Smooth muscle cell of the pulmonary artery (primary cell): ENCODE measurements at places on chromosomes 12 and 14. TPM values are rescaled to one million over a fixed set of nuclear protein-coding genes. Genes with fewer than 3 reads are reported as not detected.

NOS1 gene
- not detected in 2 replicates for total RNA-seq

RNF212B gene
- not detected in 2 replicates for total RNA-seq

TAC3 gene
- total RNA-seq = not detected in 2 replicates

CLEC4A gene
- 0.07 and 0.89 TPM in 2 replicates for total RNA-seq

DPPA3 gene
- not detected in 2 replicates for total RNA-seq

BCL11B gene
- under 0.01 TPM in 2 replicates for total RNA-seq

PRB2 gene
- not detected in 2 replicates for total RNA-seq

KRT5 gene
- 0.52 and 1.8 TPM in 2 replicates for total RNA-seq

RTL1 gene
- total RNA-seq = not detected in 2 replicates

NRL gene
- 0.65 and 0.96 TPM in 2 replicates for total RNA-seq

SETD1B gene
- 4.8 and 5.6 TPM in 2 replicates for total RNA-seq

SLCO1B3 gene
- total RNA-seq = 0.07 TPM in 1 of 2 replicates, not detected in the other

KLHL33 gene
- total RNA-seq = 0.03 and 0.07 TPM in 2 replicates

SRRM4 gene
- total RNA-seq = not detected in 2 replicates

LRRC10 gene
- total RNA-seq = not detected in 2 replicates

GLIPR1L2 gene
- total RNA-seq = 0.46 and 1.7 TPM in 2 replicates

C14orf39 gene
- not detected in 2 replicates for total RNA-seq

TMEM119 gene
- 3.9 and 69.5 TPM in 2 replicates for total RNA-seq

LMO3 gene
- total RNA-seq = 0.17 and 0.39 TPM in 2 replicates

NAA25 gene
- 19.2 and 22.5 TPM in 2 replicates for total RNA-seq
